Brain microvascular endothelial cell (primary cell): ENCODE measurements at places on chromosomes 11 and 22.

GRCh38 chr11:1102221-1102971 is 27.7 kb downstream of the MUC2 start:
- no peak for DNase-seq

- no peak for DNase-seq
Observed at GRCh38 chr11:109173504-109173903, 248.5 kb upstream of the C11orf87 start.

DNA sequence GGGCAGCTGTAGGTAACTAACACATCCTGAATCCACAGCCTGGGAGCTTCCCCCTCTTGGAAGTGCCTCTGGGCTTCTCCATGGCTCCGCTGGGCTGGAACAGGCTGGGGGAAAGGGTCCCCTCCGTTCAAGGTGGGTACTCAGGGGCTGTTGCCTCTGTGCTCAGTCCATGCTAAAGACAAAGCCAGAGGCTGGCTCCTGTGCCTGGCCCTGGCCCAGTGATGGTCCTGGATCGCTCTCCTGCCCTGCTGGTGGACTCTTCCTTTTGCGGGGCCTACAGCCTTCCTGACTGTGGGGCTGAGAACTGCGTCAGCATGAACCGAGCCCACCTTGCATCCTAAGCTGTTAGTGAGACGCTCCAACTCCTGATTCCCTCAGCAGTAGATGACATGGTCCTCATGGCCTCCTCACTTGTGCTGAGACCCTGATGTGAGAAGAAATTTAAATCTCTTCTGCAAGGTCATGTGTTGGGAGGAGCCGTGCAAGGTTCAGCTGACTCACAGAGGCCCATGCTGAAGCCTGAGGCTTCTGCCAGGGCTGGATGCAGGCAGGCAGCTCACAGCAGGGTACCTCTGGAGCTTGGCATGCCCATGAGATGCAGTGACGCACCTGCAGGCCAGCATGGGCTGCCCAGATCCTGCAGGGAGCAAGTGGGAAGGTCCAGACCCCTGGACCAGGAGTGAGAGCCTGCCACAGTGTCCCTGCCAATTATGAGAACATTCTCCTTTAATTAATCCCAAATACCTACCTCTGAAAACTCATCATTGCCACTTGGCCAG is 1285.5 kb downstream of the TBC1D22A start:
- no peak for DNase-seq

GRCh38 chr11:122879785-122880184 is 2.8 kb upstream of the JHY start:
- no peak for DNase-seq

DNA sequence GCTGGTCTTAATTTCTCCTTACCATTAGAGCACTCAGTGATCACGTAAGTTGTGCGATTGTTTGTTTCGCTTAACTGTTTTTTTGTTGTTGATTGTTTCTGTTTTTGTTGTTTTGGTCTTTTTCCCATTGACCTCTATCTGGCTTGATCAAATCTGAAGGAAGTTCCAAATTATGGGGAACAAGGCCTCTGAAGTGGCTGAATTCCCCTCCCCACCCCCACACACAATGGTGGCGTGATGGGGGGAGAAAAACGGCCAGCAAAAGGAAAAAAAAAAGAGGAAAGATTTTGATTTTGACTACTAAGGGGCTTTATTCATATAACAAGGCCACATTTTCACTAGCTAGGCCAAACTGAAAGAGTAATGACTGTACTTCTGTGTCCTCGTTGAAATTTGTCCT is 53.6 kb downstream of the OSBPL5 start:
- DNase-seq: no peak

DNA sequence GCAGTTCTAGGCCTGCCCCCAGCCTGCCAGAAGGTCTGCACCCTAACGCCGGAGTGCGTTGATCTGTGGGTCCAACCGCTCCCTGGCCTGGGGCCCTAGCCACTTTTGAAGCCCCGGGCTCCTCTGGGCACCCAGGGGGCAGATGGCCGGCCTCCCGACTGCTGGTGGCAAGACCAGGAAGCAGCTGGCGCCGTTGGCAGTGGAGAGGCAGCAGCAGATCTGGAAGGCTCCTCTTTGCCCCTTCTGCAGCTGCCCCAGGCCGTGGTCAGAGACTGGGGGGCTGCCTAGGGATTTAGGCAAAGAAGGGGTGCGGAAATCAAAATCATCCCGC is 445 bp upstream of the VWCE start:
- no peak for DNase-seq

- DNase-seq: peak; percentile 87
Observed at GRCh38 chr11:62545437-62546243, 966 bp downstream of the AHNAK start.

GRCh38 chr22:30181459-30182349 is 64.9 kb downstream of the LIF start:
- DNase-seq: no peak
